ENCODE measurements at places on chromosomes 12 and 14.

- DNase-seq, result no peak
Measured at GRCh38 chr12:18294889-18295288, 33.6 kb downstream of the PIK3C2G start.

- DNase-seq, result no peak
Measured at GRCh38 chr14:51498411-51499227, 153.1 kb upstream of the FRMD6 start.

DNA sequence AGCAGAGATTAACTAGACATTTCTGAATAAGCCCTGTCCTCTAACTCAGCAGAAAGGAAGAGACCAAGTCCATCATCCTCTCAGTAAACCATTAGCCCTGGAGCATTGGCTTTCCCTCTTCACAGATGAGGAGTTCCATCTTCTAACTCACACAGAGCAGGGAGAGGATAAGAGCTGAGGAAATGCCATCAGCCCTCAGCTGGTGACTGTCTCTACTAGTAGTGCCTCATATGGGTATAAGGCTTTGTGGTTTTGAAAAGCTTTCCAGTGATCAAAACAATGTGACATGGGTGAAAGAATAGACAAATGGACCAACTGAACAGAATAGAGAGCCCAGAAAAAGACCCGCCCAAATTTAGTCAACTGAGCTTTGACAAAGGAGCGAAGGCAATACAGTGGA, 197.2 kb upstream of the NUDT4 start:
- DNase-seq, result no peak

GRCh38 chr12:123042833-123043232, 62.4 kb downstream of the ARL6IP4 start:
- DNase-seq, result no peak

GRCh38 chr12:50519353-50519752, 14.6 kb downstream of the DIP2B start:
- DNase-seq, result no peak

DNA sequence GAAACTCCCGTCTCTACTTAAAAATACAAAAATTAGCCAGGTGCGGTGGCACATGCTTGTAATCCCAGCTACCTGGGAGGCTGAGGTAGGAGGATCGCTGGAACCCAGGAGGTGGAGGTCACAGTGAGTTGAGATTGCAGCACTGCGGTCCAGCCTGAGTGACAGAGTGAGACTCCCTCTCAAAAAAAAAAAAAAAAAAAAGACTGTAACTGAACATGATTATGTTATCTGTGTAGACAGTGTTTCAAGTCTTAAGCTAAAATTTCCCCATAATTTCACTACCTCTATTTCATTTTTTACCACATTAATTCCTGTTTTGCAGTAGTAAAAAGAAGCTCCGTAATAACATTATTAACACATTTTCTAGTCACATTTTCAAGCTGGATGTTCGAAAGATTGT, 5.4 kb downstream of the PLBD1 start:
- no peak for DNase-seq

DNA sequence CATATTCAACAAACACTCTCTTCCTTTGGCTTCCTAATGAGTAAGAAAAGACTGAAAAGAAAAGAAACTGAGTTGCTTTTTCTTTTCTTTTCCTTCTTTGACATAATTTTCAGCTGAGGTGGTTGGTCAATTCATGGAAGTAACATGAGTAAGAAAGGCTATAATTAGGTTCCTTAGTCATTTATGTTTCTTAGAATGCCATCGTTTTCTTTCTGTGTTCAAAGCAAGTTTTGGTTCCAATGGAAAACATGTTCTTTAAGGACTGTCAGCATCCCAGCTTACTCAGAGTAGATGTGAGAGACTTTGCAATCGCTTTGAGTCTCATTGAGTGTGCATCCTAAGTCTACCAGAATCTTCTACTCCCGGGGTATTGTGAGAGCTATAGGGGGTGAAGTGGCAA, 882.4 kb downstream of the DIO2 start:
- DNase-seq, result no peak

DNA sequence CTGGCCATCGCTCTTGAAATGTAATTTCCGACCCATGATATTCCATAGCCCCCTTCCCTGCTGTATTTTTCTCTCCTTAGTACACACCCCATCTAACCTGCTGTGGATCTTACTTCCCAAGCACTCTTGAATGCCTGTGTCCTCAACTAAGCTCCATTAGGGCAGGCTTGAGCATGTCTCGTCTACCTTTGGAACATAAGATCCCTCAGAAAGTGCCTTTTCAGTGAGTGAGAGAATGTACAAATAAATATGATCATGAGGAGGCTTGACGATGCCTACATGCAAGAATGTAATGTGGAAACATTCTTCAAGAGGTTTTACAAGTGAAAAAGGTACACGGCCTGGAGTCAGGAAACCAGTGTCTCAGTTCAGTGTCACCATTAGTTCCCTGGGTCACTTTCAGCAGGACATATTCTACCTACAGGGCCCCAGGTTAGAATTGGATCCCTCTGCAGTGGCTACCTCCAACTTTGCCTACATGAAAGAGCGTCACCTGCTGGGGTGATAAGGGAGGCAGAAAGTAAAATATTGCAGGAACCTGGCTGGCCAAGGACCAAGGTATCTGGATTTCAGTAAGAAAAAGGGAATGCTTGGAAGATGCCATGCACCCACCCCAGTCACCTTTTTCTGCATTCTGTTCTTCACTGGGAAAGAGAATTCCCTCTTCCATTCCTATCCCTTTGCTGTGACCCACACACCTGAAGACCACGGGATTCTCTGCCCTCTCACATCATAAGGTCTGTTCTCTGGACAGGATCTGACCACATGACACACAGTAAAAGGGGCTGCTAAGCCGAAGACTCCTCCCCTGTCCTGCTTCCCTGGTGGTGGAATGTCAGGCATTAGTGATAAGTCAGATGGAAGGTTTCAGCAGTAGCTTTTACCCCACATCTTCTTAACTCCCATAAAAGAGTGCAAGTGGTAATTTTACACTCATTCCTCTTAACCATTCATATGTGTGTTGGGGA, 24.6 kb upstream of the SERPINA1 start:
- no peak for DNase-seq

- peak; percentile 40 for DNase-seq
Measured at GRCh38 chr12:95838125-95838524, 20.6 kb upstream of the SNRPF start.

GRCh38 chr14:20973501-20973900, 16.3 kb upstream of the METTL17 start:
- DNase-seq, result no peak

DNA sequence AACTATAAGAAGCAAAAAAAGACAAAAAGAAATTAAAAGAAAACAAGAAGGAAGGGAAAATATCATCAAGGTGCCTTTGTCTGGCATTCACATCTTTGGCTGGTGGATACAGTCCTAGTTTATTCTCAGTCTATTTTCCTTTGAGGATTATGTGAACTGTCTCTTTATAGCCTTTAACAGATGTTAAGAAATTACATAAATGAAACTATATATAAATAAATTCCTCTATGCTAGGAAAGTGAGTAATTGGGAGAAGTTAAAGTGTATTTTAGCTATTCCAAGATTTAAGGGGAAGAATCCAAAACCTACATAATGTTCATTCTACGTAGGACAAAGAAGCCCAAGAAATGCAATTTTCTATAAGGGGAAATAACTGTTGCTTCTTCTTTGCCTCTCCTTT, 316.3 kb downstream of the ADAMTS20 start:
- DNase-seq, result no peak

DNA sequence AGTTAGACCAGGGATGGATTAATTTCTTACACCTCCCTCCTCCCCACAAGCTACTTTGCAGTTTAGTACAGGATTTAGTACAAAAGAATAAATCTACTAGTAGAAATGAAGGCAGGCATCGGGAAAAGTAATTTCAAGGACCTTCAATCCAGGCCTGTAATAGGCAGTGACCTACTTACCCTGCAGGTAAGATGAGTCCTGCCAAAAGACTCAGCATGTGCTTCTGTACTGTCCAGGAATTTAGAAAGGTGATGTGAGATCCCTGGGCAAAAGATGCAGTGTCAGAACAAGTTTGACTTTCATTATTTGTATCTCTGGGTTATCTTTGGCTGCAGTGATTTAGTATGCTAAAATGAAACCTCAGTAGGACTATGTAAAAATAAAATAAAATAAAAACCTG, 403.0 kb downstream of the NOVA1 start:
- DNase-seq, result no peak

DNA sequence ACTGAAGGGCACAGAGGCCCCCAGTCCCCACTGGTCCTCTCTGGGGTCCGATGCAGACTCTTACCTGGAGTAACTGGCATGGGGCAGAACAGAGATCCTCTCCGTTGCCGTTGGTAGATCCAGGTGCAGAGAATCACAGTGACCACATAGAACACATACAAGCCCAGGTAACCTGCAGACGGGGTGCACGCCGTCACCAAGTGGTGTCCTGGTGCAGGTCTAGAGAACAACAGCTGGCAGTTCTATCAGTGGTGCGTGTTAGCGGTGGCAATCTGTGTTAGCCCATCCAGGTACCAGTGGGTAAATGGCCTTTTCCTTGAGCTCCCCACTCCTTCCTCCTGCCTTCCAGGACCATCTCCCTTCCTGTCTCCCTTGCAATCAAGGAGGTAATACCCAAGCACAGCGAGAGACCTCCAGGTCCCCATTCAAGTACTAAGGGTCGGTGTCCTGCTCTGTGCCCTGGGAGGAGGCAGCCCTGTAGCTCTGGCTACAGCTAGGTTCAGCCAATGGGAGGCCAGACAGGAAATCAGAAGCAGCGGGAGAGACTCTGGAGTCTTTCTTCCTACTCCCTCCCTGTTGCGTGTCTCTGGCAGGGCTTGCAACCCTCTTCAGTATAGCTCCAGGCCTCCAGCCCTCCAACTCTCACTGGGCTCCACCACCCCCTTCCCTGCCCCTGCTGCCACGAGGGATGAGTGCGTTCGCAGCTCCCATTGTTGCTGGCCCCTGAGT, 15.8 kb downstream of the SLC8B1 start:
- DNase-seq, result no peak

DNA sequence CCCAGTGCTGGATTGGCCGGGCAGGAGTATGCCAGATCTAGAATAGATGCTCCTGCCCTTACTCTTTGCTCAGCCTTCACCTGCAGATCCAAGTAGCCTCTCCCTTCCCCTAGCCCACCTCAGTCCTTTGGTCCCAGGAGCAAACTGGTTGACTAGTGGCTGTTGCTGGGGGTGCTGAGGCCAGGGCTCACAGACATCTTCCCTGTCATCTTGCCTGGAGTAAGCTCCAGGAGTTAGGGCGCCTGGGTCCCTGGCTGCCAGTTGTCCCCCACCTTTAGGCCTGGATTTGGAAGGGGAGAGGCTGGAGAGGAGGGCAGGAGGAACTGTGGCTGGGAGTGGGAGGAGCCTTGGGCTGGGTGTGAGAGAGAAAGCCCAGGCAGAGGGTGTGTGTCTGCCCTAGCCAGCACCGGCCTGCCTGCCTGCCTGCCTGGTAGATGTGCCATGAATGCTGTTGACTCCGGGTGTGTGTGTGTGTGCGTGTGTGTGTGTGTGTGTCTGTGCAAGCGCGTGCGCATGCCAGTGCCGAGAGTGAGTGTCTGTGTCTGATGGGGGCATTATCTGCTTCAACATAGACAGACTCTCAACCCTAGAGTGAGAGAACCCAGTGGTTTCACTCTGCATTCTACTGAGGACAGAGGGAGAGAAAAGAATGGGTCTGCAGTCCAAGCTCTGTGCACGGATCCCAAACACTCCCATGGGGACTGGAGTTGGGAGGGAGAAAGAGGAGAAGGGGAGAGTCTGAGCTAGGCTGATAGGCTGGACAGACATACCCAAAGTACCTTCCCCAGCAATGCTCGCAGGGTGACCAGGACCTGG, 845 bp upstream of the RARG start:
- DNase-seq, result peak; percentile 37

DNA sequence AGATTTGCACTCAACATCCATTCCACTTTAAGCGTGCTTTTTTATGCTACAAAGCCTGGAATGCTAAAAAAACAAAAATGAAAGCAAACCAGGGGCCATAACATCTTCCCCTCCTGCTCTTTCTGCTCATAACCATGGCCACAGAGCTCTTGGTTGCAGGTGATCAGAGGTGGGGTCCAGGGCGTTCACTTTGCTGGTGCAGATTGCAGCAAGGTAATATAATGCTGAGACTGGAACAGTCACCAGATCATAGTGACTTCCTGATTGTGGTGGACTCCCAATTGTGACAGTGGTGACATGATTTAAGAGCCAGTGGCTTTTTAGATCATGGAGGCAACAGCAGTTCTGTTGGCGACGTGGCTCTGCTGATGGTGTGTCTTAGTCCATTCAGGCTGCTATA, 115.0 kb upstream of the CPM start:
- DNase-seq, result no peak

GRCh38 chr12:58097741-58098140, 156.4 kb downstream of the ATP23 start:
- no peak for DNase-seq

GRCh38 chr14:76828339-76829012, 2.3 kb downstream of the LRRC74A start:
- no peak for DNase-seq

GRCh38 chr12:2152134-2152533, 99.3 kb downstream of the CACNA1C start:
- DNase-seq, result no peak

DNA sequence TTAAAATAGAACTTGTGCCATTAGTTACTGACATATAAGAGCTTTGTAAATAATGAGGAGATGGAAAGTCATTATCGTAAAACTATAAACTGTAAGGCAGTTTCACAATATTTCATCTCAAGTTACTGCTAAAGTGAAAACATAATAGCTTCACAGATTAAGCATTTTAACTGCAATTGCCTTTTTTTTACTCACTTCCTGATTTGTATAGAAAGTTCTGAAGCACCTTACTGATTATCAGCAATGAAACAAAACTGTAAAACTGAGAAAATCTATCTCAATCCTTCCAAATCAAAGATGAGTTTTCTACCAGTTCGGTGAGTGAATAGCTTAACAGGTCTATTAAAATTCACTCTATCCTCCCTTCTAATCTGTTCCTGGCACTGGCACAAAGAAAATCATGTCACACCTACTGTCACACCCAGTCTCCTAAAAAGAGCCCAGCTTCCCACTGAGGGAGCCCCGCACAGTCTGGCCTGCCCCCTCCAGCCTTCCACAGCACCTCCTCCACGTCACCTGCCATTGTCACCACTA, 161.4 kb upstream of the ABCD2 start:
- no peak for DNase-seq

GRCh38 chr12:75207338-75208083, 2.1 kb downstream of the KCNC2 start:
- DNase-seq, result no peak

- DNase-seq, result no peak
Measured at GRCh38 chr12:12281134-12281533, 14.3 kb upstream of the LRP6 start.

- DNase-seq, result no peak
Measured at GRCh38 chr14:105292826-105293711, 7.7 kb downstream of the BRF1 start.

- peak; percentile 19 for DNase-seq
Measured at GRCh38 chr12:28294300-28294699, 104.0 kb downstream of the CCDC91 start.
